ENCODE measurements at places on chromosomes 7 and 10.

DNA sequence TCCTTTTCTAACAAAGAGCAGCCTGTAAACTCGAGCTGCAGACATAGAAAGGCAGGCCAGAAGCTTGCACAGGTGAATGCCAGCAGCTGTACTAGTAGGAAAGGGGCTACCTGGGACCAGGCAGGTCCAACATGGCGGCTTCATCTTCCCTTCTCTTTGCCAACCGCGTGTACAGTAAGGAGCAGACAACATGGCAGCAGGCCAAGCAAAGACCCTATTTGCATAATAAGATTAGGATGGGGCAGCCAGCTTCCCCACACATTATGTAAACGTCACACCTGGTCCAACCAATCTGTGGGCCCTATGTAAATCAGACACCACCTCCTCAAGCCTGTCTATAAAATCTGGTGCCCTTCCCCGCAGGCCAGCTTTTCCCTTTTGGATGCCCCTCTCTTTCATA lies 1186.5 kb upstream of the AUTS2 start:
- DNase-seq = no peak

- DNase-seq = no peak
Measured at GRCh38 chr7:7104314-7104698, 78.0 kb upstream of the C1GALT1 start.

DNA sequence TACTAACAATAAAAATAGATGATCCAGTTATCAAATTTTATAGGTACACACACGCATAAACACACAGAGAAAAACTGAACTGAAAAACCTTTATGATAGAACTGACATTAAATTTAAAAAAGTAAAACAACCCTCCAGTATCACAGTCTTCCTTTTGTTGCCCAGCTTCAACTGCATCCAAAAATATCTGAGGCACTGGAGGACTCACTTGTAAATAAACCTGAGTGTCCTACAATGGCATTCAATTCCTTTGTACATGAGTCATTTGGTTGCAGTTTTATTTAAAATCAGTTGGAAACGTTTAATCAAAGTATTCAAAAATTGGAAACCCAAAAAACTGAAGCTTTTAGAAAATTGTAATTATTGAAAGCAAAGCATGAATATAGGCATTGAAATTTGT lies 265.2 kb upstream of the CSTF2T start:
- no peak for DNase-seq

- no peak for DNase-seq
Measured at GRCh38 chr7:156004265-156005201, 192.3 kb upstream of the SHH start.

DNA sequence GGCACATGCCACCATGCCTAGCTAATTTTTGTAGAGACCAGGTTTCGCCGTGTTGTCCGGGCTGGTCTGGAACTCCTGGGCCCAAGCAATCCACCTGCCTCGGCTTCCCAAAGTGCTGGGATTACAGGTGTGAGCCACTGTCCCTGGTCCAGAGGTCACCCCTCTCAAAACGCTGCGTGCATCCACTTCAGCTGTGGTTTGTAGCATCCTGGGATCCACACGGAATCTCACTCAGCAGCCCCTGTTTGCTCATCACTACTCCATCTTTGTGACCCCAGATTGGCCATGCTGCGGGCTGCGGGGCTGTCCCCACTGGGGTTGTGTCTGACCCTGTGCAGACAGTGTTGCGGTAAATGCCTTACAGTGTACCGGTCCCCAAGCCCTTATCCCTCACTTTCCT lies 3.5 kb downstream of the INPP5A start:
- no peak for DNase-seq

DNA sequence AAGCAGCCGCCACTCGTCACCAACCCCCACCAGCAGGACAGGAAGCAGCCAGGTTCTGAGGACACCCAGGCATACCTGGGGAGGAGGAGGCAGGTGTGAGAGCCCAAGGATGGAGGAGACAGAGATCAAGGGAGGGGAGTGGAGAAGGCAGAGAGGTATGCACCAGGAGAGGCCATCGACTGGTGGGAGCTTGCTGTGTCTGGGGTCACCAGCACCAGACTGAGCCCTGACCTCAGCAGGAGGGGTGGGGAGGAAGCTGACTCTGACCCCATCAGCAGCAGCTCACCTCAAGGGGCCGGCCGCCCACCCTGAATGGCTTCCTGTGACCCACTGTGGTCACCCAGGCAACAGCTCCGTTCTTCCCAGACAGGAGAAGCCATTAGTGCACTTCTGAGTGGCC lies 7.8 kb downstream of the VIPR2 start:
- no peak for DNase-seq

DNA sequence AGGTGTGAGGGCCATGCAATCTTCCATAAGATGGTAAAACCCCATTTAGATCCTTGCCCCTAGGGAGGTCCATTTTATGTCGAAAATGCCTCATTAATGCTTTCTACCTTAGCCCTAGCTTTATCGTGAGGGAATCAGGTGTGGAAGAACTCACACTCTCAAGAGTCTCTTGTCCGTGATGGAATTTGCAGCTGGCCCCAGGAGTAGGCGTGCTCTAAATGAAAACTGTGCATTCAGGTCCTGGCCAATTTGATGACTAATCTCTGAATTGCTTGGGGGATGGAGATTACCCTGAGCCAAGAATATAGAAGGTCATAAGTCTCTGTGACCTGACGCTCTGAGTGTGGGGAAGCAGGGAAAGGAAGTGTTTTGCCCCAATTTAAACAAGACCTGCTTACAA lies 6.6 kb downstream of the C10orf90 start:
- DNase-seq = no peak

DNA sequence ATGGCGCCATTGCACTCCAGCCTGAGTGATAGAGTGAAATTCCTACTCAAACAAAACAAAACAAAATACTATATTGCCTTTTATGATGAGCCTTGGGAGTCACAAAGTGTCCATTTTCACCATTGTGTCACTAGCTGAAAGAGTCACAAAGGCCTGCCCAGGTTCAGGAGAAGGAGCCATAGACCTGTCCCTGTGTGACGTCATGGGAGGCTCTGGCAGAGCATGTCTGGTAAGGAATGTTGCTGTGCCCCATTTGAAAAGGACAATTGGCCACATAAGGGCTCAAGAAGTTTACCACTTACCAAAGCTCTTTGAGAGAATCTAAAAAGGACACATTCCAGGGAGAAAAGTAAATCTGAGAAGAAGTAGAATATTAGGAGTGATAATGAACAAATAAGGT lies 367.7 kb downstream of the SDK1 start:
- DNase-seq = no peak

DNA sequence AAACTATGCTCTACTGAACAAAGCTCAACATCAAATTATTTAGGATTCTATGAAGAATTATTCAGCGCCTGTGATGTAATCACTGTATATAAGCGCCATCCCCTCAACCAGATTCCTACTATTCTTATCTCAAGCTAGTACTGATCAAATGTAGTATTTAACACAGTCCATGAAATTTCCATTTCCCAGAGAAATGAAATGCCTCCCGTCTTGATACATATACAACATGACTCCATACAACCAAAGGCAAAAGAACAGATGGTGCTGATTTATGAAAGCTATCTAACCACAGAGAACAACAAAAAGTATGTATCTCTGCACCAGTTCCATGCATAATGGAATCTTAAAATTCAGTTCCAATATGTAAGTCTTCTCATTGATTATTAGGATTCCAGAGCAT lies 406.1 kb downstream of the PARD3 start:
- no peak for DNase-seq

- no peak for DNase-seq
Measured at GRCh38 chr10:1171586-1171985, 115.4 kb downstream of the WDR37 start.

GRCh38 chr7:2537981-2538851 lies 17.1 kb downstream of the BRAT1 start:
- no peak for DNase-seq

GRCh38 chr7:151934584-151934983 lies 21.7 kb upstream of the GALNTL5 start:
- DNase-seq = no peak

DNA sequence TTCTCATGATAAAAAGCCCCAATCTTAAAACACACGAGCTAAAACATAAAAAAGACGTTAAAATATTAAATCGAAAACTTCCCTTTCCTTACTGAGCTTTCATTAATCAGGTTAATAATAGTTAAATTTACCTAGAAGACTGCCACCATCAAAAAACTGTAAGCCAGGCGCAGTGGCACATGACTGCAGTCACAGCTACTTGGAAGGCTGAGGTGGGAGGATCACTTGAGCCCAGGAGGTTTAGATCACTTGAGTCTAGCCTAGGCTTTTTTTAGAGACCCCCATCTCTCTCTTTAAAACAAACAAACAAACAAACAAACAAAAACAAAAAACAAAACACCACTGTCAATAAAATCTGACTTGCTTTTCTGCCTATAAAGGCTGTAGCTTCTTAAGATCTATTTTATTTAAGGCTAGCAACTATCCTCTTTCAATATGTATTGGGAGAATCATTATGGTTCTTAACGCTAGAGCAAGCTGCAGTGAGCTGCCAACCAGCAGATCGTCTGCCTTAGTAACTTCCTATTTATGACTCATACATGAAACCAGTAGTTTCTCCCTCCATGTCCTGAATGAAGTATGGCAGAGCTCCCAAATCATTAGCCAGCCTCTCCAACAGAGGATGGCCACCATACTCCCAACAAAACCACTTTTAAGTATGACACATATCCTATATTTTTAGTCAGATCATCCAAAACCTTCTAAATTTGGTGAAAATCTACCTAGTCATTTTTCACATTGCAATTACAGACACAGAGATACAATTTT lies 163.7 kb downstream of the SRPK2 start:
- DNase-seq = no peak

- DNase-seq = no peak
Measured at GRCh38 chr7:137981175-137981574, 20.7 kb downstream of the CREB3L2 start.

GRCh38 chr10:24168258-24169170 lies 40.4 kb upstream of the KIAA1217 start:
- DNase-seq = no peak

- DNase-seq = no peak
Measured at GRCh38 chr10:109215291-109216075, 707.8 kb downstream of the XPNPEP1 start.

DNA sequence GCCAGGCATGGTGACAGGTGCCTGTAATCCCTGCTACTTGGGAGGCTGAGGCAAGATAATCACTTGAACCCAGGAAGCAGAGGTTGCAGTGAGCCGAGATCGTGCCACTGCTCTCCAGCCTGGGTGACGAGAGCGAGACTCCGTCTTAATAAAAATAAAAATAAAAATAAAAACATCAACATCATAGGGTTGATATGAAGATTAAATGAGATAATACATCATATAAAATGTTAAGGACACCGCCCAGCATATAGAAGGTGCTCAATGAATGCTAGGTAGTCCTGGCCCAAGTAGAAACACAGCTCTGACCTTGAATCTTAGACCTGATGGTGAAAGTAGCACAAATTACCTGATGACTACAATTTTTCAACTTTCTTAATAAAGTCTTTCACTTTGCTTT lies 74.0 kb downstream of the PAX2 start:
- DNase-seq = no peak

- DNase-seq = peak; percentile 35
Measured at GRCh38 chr7:112414855-112415490, 35.3 kb upstream of the IFRD1 start.

GRCh38 chr10:33535866-33536265 lies 201.4 kb upstream of the NRP1 start:
- DNase-seq = no peak

- no peak for DNase-seq
Measured at GRCh38 chr7:103113164-103113563, 35.7 kb downstream of the NAPEPLD start.

- no peak for DNase-seq
Measured at GRCh38 chr7:55574051-55574717, 1.9 kb upstream of the VOPP1 start.

- DNase-seq = no peak
Measured at GRCh38 chr7:112782498-112782897, 7.7 kb downstream of the TMEM168 start.

DNA sequence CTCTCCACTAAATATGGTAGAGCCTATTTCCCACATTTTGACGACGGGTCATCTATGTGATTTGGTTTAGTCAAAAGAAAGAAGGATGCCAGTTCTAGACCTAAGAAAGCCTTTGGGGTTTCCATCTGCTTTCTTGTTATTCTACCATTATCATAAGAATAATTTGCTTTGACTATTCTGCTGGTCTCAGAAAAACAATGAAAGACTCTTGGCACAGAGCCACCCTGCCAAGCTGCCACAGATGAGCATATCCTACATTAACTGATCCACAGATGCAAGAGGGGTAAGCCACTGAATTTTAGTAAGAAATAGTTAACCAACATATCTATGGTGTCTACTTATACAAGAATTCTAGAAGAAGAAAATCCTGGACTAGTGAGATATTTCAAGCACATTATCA lies 158.6 kb upstream of the MAGI2 start:
- DNase-seq = no peak

DNA sequence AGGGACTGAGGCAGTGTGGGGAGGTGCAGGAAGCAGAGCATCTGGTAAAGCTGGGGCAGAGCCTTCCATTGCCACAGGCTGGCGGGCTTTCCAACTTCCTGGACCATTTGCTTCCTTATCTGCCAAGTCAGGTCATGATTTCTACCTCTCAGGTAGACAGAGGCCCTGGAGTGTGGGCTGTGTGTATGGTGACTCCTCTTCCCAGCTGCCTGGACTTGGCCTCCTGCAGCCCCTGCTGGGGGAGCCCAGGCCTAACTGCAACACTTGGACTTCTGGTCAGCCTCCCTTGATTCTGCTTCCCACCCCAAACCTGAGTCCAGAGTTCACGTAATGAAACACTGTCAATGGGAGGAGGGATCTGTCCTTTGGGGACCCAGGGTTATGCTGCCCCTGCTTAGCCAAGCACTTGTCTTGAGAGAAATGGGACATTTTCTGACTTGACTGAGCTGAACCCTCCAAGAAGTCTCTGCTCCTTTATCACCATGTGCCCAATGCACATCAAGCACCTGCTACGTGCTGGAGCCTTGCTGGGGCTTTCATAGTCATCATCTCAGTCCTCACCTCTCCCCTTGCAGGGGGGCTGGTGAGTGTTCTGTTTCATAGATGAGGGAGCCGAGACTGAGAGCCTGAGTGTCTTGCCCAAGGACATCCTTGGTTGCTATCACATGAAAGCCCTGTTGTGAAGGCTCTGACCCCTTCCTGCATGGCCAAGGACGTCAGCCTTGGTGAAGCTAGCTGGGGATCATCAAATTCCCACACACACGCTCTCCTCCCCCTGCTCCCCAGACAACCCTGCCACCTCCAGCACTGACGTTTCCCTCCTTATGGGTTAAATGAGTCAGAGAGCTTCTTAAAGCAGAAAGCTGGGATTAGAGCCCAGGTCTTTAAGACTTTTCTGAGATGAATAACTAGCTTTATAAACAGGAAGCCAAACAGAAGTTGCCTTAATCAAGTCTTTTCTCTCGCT lies 3.4 kb downstream of the CLEC2L start:
- no peak for DNase-seq

GRCh38 chr7:74043523-74043951 lies 15.6 kb downstream of the ELN start:
- DNase-seq = no peak

GRCh38 chr10:71727105-71727737 lies 7.6 kb upstream of the C10orf105 start:
- no peak for DNase-seq

- no peak for DNase-seq
Measured at GRCh38 chr10:117594722-117595121, 52.2 kb downstream of the EMX2 start.

- DNase-seq = no peak
Measured at GRCh38 chr7:120942861-120943260, 7.7 kb upstream of the ING3 start.

GRCh38 chr7:66642186-66642585 lies 13.5 kb downstream of the KCTD7 start:
- no peak for DNase-seq
